ENCODE measurements at places on chromosomes 16 and 17.

DNA sequence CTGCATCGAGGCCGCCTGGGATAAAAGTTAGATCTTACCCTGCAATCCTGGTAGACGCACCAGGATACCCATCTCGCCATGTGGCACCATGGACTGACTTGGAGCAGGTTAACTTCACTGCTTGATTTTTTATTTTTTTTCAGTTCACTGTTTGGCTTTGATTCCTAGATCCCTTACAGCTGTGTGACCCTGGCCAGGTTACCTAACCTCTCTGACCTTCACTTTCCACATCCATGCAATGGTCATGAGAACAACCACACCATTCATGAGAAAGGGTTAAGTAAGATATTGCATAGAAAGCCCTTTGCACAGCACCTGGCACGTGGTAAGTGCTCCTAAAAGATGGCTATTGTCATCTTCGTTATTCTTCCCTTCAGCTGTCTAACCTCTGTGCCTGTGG, 230.5 kb downstream of the SOX9 start:
- no peak for DNase-seq

GRCh38 chr17:50845240-50846147, 10.1 kb downstream of the WFIKKN2 start:
- no peak for DNase-seq

DNA sequence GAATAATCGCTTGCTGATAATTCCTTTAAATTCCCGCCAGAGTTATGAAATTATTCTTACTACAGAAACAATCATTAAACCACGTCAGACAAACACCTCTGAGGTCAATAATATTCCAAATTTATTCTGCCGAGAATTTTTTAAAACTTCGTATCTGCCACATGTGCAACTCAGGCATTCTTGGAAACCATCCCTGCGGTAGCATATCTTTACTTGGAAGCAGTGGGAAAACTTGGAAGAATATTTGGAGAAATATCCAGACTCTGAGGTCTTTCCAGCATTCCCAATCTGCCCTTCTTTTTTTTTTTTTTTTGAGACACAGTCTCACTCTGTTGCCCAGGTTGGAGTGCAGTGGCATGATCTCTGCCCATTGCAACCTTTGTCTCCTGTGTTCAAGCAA, 2.0 kb upstream of the CCL11 start:
- DNase-seq, result no peak

DNA sequence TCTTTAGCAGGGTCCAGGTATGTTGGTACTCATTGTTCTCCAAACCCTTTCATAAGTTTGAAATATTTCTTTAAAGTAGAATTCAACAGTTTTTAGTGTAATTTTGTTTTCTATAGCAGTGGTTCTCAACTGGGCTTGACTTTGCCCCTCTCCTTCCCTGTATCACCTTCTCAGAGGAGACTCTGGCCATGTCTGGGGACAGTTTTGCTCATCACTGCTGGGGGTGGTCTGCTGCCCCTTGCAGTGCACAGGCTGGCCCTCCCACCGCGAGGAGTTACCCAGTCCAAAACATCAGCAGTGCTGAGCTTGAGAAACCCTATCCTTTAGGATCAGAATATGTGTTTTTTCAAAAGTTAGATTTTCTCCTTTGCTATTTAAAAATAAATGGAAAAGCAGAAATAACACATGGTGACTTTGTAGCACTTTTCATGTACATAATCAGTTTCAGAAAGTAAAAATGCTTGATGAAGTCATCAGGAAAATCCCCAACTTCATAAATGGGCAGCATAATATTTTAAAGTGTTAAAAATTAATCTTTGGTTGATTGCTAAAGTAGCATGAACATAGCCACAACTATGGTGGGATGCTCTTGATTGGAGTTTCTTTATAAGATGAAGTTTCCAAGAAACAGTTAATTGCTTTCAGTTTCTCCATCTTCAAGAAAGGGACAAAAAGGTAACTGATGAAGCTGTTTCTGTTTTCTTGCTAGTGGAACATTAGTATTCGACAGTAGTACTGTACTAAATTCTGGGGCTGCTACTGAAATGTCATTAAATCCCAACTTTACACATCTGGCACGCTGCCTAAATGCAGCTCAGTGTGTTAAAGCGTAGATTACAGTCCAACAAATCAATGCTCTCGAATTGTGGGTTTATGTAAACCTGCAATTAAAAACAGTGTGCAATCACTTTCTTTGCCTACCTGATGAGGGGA, 70.3 kb downstream of the NETO2 start:
- no peak for DNase-seq

DNA sequence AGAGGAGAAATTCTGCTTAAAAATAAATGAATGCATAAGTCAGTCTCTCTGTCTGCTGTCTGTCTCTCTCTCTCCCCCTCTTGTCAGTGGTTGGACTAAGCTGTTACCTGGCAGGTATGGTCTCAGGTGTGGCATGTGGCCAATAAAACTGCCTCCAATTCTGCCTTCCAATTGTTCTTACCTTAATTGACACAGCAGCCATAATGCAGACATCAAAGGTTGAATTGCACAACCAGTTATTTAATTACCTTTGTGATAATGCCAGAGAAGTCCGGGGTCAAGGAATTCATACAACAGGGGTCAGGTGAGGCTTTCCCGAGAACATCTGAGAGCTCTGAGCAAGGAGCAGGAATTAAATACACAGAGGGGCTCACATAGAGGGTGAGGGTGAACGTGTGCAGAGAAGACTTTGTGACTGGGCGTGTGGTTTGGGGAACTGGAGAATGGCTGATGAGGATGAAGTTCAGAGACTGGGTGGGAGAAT, 78.8 kb upstream of the CDYL2 start:
- DNase-seq, result no peak

GRCh38 chr17:43936434-43936833, 5.8 kb downstream of the PPY start:
- no peak for DNase-seq

- no peak for DNase-seq
Measured at GRCh38 chr17:28394337-28395116, 11.5 kb downstream of the SLC46A1 start.

- DNase-seq, result no peak
Measured at GRCh38 chr17:18980682-18981334, 23.8 kb downstream of the FAM83G start.
